ENCODE measurements at places on chromosomes 16 and 17.
A peak's percentile ranks its signal among the peaks of the same experiment; 100 is the strongest.

DNA sequence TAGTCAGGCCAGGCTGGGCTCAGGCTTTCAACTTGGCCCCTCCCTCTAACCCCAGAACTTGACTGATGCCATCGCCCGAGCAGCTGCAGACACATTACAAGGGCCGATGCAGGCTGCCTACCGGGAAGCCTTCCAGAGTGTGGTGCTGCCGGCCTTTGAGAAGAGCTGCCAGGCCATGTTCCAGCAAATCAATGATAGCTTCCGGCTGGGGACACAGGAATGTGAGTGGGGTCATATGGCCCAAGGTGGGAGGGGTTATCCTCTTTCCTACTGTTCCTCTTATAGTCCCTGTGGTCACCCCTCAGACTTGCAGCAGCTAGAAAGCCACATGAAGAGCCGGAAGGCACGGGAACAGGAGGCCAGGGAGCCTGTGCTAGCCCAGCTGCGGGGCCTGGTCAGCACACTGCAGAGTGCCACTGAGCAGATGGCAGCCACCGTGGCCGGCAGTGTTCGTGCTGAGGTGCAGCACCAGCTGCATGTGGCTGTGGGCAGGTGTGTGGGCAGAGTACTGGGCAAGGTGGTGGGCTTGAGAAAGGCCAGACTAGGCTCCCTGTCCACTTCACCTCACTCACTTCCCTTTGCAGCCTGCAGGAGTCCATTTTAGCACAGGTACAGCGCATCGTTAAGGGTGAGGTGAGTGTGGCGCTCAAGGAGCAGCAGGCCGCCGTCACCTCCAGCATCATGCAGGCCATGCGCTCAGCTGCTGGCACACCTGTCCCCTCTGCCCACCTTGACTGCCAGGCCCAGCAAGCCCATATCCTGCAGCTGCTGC, 2.1 kb upstream of the NRN1L start:
- DNase-seq, result no peak

DNA sequence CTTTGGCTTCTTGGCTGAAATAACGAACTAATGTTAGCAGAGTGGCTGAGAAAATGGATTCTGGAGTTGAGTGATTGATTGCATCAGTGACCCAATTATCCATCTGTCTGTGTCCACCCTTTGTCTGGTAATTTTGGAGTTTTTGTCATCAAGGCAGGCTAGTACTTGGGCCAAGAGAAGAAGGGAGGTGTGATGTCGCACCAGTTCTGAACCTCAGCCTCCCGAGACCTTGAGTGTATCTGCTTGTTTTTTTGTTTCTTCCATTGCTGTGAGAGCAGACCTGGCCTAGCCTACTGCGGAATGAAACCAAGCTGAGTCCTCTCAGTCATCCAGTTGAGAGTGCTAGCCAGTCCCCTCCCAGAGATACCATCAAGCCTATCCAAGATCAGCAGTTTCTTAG, 4.5 kb downstream of the ABCA8 start:
- DNase-seq, result no peak

GRCh38 chr16:77822661-77823060, 34.3 kb downstream of the VAT1L start:
- no peak for DNase-seq

DNA sequence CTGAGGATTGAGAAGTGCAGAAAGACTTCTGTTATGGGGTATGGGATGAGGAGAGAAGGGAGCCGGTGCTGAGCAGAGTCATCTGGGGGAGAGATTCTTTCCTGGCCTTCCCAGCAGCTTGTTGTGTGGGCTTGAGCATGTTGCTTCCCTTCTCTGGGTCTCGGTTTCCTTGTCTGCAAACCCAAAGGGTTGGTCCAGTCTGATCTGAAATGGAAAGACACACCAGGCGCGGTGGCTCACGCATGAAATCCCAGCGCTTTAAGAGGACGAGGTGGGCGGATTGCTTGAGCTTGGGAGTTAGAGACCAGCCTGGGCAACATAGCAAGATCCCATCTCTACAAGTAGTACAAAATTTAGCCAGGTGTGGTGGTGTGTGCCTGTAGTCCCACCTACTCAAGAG, 6.0 kb downstream of the SOCS3 start:
- peak; percentile 53 for DNase-seq

DNA sequence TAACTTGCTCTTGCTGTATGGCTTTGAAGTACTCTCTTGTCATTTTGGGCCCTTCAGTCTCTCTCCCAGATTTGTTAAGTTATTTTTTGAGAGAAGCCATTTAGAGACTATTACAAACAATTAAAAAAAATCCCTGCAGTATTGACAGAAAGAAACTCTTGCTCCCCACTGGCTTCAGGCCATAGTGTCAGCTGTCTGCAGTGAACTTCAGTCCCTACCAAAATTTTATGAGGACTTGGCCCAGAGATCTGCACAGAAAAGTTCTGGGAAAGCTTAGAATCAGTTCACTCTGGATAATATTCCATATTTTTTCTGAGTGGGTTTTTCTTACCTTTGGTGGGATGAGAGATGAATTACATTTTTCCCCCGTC, 30.9 kb upstream of the SUPT4H1 start:
- DNase-seq, result no peak

- no peak for DNase-seq
Measured at GRCh38 chr16:77430360-77430759, 4.5 kb downstream of the ADAMTS18 start.

- peak; percentile 43 for DNase-seq
Measured at GRCh38 chr16:23509782-23510163, 521 bp downstream of the GGA2 start.

DNA sequence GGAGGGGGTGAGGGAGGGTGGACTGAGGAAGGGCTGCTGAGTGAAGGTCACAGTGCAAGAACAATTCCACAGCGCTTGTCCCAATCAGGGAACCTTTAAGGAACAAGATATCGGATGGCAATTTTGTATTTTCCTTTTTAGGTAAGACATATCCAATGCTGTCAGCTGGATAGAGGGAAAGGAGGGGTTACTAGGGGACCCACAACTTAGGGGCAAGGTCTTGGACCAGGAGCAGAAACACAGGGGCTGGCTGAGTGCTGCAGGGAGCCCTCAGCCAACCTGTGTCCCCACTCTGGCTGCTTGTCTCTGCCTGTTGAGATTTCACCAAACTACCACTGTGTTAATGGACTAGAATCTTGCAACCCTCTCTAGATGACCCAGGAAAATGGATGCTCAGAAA, 47.6 kb downstream of the AKAP1 start:
- DNase-seq, result no peak

DNA sequence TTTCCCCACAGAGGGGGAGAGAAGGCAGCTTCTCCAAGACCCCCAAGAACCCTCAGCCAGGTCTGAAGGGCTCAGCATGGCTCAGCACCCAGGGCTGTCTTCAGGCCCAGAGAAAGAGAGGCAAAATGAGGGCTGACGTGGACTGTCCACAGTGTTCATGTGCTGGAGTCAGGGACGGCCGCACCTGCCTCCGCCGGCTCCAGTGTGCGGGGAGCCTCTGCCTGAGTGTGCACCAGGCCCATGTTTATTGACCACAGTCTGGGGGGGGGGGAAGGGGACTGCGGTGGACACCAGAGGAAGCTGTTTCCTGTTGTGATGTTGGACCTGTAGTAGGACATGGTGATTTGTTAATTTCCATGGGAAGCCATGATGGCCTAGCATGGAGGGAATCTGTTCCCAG, 6.9 kb downstream of the MRM1 start:
- no peak for DNase-seq

- peak; percentile 46 for DNase-seq
Measured at GRCh38 chr16:48561960-48562393, 48.0 kb downstream of the N4BP1 start.

GRCh38 chr17:29263916-29264315, 17.3 kb downstream of the CRYBA1 start:
- no peak for DNase-seq

- DNase-seq, result peak; percentile 24
Measured at GRCh38 chr16:81786321-81786720, 7.2 kb downstream of the PLCG2 start.

DNA sequence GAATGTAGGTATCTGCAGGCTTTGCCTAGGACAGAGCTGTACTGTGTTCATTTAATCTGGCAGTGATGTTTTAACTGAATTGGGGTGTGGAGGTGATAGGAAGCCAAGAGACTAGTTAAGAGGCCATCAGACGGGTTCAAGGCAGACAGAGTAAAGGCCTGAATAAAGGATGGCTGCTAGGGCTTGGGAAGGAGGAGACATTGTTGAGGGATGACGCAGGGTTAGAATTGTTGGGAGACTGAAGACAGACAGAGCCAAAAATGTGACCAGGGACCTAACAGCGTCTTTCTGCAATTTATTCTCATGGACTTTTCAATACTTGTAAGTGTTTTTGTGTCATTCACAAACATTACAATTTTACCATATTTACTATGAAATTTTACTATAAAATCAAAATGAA, 48.6 kb upstream of the MYH10 start:
- no peak for DNase-seq

DNA sequence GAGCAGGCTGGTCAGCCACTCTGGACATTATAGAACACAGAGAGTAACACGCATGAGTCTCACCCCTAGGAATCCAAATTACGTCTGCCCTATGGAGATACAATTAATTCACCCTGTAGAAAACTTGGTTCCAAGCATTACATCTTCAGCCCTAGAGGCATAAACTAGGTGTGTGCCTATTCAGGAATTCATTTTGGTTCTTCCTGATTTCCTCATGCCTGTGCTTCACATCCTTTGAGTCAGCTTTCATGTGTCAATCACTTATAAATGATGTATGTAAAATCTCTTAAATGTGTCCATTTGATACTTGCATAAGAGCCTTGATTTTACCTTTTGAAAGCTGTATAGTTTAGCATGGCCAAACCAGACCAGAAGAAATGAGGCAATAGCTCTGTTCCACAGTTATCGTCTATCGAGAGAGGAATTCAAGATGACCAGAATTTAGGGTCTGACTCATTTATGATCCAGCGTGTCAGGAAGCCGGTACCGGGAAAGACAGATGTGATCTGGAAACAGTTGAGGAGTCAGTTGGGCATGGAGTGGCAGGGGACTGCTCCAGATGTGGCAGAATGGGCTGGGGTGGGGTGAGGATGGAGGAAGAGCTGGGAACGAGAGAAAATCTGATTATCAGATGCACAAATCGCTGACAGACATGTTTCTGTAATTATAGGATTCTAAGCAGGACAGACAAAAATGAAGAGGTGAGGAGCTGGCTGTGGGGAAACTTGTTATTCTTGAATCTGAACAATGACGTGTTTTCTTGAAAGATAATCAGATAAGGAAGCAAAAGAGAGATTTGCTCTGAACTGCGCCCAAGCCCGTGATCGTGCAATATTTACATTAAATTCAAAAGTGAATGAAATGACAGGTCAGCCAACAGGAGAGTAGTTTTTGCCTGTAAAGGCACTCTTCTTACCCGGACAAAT, 76.7 kb downstream of the C16orf95 start:
- DNase-seq, result no peak

- DNase-seq, result no peak
Measured at GRCh38 chr16:8892101-8892575, 10.0 kb downstream of the LITAFD start.

- peak; percentile 46 for DNase-seq
Measured at GRCh38 chr16:28538733-28539596, at the start of gene NUPR1. TSS of gene NUPR1 (minus strand) at chr16:28538974. CDS start at chr16:28538907, 67 bp downstream.

- DNase-seq, result no peak
Measured at GRCh38 chr17:836151-836550, 54.0 kb downstream of the MRM3 start.

- no peak for DNase-seq
Measured at GRCh38 chr16:12242516-12242915, 266.0 kb downstream of the SNX29 start.

DNA sequence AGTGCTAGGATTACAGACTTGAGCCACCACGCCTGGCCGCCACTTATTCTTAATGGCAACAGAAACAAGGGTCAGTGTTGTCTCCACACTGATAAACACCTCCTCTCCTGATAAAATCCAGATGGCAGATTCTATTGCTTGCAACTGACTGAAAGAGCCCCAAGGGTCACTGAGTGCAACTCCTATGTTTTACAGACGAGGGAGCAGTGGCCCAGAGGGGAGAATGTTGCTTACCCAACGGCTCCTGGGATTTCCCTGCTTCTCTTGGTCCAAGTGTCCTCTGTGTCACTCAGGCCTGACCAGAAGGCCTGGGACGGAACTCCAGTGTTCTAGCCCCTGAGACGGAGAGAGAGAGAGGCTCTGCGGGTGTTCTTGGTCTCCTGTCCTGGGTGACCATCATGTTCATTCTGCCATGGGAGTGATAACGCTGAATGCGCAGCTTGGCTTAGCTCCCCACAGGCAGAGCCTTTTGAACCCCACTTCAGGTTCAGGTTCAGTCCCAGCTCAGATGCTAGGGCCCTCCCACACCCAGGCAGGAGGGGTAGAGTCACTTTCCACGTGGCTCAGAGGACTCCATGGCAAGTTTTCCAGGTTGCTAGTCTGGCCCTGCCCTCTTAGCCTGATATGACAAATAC, 77.3 kb upstream of the NLRP1 start:
- no peak for DNase-seq

GRCh38 chr16:53780051-53780450, 76.1 kb downstream of the FTO start:
- no peak for DNase-seq

DNA sequence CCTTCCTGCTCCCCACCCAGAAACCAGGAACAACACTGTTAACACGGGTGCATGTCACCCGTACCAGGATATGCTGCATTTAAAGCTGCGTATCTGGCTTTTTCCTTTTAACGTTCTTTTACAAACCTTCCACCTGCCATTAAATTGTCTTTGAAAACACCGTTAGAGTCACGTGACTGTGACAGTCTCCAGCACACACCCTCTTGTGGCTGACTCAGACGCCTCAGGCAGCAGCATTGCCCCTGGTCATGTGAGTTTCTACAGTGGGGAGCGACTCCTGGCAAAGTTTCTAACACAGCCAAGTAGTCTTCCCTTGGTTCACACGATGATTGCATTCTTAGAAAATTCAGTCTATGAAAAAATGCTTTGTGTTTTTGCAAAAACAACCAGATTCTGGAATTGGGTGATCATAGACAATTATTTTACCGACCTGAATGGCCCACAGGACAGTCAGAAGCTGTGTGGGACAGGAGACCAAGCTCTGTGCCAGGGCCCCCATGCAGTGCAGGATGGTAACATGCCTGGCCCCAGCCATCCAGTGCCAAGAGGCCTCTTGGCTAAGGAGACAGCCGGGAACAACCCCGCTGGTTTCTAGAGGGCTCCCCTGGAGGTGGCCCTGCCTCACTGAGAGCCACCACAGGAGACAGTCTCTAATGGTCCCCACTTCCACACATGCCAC, 199.1 kb downstream of the KATNIP start:
- peak; percentile 61 for DNase-seq

GRCh38 chr16:66422366-66422765, 4.7 kb upstream of the BEAN1 start:
- peak; percentile 16 for DNase-seq

DNA sequence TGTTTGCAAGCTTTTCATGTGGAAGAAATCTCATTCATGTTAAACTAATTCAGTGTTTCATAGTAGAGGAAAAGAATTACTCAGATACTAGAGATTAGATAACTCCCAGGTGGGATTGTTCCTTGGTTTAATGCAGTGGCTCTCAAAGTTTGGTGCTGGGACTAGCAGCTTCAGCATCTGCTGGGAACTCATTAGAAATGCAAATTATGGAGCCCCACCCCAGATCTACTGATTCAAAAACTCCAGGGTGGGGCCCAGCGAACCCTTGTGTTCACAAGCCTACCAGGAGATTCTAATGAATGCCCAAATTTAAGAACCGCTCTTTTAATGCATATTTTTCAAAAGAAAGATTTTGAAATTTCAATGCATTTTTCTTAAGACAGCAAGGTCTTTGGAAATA, 253.4 kb upstream of the CNTNAP4 start:
- DNase-seq, result no peak

GRCh38 chr17:71494062-71494855, 626.6 kb upstream of the SOX9 start:
- no peak for DNase-seq

GRCh38 chr16:29230671-29231096, 175.8 kb downstream of the NPIPB11 start:
- DNase-seq, result no peak

Data from suppressor macrophage treated with lipopolysaccharide for 4 hours (primary cell).